ENCODE measurements at places on chromosomes 4 and X.

- no peak for DNase-seq
Measured at GRCh38 chr4:169307576-169307975, 36.8 kb upstream of the SH3RF1 start.

GRCh38 chrX:39449352-39449751 lies 648.1 kb downstream of the MID1IP1 start:
- DNase-seq, result no peak

GRCh38 chrX:10884246-10884645 lies 226.9 kb upstream of the HCCS start:
- no peak for DNase-seq

GRCh38 chr4:163726641-163727040 lies 232.2 kb downstream of the TMA16 start:
- DNase-seq, result no peak

- no peak for DNase-seq
Measured at GRCh38 chr4:6277139-6277802, 7.6 kb downstream of the WFS1 start.

DNA sequence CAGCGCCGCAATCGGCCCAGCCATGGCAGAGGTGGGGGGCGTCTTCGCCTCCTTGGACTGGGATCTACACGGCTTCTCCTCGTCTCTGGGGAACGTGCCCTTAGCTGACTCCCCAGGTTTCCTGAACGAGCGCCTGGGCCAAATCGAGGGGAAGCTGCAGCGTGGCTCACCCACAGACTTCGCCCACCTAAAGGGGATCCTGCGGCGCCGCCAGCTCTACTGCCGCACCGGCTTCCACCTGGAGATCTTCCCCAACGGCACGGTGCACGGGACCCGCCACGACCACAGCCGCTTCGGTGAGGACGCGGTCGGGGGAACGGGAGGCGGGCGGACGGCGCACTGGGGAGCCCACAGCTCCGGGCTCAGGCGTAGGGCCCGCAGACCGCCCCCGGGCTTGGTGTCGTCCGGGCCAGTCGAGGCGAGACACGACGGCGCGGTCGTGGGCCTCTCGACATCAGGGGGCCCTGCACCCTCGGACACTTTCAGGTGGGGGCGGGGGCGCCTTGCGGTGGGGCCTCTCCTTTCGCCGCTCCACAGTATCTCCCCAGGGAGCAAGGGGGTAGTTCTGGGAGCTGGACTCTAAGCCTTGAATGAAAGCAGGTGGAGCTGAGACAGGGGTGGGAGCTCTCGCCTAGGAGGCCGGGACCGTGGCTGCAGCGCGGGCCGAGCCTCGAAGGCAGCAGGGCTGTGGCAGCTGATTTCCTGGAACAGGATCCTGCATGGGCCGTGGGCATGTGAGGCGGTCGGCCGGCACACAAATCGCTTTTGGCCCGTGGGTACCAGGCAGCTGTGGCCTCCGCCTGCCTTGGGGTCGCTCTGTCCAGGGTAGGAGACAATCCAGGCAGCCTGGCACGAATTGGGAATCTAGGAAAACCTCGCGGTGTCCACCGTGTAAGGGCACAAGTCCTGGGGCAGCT lies 722 bp downstream of the FGF16 start:
- no peak for DNase-seq

GRCh38 chr4:61922766-61923165 lies 722.6 kb downstream of the ADGRL3 start:
- DNase-seq, result no peak

DNA sequence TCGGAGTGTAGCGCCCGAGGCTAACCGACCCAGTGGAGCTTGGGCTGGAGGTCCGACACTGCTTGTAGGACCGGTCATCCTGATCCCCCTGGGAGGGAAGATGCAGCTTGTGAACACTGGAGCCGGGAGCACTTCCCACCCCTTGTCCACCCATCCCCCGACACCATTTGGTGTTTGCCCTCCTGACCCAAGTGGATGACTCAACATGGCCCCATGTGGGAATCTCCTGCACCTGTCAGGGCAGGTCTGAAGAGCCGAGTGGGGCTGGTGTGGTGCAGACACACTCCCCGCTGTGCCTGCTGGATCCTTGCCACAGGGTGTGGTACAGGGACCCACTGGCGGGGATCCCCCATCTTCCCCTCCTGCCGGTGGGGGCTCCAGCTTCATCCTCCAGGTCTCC lies 90.0 kb upstream of the AFAP1 start:
- no peak for DNase-seq

DNA sequence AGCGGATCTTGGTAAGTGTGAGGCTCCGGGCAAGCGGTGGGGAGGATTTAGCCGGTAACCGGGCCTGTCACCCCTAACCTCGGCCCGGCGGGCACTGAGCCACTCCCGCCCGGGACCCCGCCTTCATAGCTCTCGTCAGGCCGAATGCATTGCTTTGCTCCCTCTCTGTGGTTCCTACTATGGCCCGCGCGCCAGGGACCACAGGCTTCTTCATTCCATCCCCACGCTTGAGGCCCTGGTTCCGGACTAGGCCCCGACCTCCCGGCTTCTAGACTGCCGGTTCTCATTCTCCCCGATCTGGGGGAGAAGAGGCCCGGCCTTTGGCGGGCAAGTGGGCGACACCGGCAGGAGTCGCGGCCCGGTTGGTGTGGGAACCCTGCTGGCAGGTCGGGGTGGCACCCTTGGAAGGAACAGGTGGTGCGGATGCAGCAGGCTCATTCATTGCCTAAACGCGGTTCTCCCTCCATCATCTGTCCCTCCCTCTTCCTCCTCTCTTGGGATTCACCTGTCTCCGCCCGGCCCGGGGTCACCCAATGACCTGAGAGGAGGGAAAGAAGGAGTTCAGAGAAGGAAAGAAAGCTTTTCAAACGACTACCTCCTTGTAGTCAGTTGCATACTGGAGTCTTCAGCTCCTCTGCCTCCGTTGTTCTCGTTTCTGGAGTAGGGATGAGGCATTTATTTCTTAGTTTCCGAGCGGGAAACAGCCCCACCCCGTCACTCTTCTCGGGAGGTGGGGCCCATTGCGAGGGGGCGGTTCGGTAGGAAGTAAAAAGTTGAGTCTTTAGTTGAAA lies at the start of gene NDUFC1:
NDUFC1 (minus strand) TSS at position 657 of the 791 bp plus-strand sequence. CDS start 6,679 bp downstream, outside the sequence.
- DNase-seq, result no peak

DNA sequence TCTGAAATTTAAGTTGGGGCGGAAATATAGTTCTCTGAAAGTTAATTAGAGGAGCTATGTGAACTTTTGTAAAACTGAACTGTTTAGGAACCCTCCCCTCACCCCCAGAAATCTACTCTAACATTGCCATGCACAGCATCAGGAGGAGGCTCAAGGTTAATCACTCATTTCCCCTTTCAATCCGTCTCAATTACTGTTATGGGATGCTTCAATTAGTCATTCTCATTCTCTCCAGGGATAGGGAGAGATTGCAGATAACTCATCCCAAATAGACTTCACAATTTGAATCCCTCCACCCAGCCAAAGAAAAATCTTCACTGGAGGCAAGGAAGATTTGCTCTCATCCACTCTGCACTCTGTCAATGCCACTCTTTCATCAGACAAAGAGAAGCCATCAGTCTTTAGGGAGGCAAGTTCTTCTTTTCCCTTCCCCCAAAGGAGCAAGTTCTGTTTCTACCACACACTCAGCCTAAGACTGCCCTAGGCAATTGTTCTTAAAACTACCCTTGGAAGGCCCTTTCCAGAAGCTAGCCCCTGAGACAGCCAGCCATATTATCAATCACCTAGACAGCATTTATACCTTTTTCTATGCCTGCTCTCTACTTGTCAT lies 140.4 kb downstream of the SLC10A7 start:
- DNase-seq, result no peak

GRCh38 chr4:150251752-150252190 lies 173.5 kb downstream of the DCLK2 start:
- no peak for DNase-seq

GRCh38 chr4:76426272-76426671 lies 5.3 kb upstream of the CCDC158 start:
- no peak for DNase-seq

DNA sequence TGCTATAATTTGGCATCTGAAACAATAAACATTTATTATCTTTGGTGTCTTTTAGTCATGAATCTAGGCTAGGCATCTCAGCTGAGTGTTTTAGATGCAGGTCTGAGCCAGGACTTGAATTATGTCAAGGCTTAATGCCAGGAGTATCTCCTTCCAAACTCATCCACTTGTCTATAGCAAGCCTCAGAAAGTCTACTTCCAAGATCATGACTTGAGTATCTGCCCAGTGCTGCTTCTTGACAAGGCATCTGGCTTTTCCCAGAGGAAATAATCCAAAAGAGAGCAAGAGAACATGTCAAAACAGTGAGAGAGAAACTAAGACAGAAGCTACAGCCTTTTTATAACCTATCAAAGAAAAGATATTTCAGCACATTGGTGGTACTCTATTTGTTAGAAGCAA lies 1052.1 kb upstream of the PCDH10 start:
- DNase-seq, result no peak

- DNase-seq, result no peak
Measured at GRCh38 chr4:45795135-45795534, 328.7 kb downstream of the GABRG1 start.

DNA sequence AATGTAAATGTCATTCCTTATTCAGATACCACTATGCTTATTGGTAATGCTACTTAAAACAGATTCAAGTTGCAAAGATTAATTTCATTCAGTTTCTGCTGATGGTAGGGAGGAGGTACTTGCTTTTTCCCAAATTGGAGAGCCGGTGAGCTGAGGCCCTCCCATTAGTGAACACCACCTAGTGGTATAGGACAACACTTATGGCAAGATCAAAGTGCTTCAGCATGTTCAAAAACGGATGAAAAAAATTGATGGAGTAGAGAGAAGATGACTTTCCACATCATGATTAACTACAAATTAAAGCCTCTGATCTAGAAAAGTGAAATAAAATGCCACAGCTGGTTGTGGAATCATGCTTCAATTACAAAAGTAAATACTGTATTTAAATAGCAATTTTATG lies 112.9 kb downstream of the MBNL3 start:
- DNase-seq, result no peak

- DNase-seq, result no peak
Measured at GRCh38 chr4:72463724-72464123, 105.3 kb downstream of the ADAMTS3 start.

DNA sequence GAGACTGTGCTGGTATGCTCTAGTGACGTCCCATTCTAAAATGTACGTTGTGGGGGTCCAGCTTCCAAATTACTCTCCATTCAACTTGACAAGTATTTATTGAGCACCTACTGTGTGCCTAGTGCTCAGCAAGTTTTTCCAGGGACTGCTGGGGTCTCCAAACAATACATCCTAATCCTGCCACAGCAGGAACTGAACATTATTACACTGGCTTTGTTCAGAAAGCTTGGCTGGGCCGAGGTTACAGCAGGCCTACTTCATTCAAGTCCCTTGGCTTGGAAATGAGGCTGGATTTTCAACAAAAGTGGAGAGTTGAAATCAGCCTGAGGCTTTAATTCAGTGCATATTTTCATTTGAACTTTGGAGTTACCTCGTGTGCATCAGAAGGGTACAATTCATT lies 78.0 kb downstream of the GUCY2F start:
- DNase-seq, result no peak

DNA sequence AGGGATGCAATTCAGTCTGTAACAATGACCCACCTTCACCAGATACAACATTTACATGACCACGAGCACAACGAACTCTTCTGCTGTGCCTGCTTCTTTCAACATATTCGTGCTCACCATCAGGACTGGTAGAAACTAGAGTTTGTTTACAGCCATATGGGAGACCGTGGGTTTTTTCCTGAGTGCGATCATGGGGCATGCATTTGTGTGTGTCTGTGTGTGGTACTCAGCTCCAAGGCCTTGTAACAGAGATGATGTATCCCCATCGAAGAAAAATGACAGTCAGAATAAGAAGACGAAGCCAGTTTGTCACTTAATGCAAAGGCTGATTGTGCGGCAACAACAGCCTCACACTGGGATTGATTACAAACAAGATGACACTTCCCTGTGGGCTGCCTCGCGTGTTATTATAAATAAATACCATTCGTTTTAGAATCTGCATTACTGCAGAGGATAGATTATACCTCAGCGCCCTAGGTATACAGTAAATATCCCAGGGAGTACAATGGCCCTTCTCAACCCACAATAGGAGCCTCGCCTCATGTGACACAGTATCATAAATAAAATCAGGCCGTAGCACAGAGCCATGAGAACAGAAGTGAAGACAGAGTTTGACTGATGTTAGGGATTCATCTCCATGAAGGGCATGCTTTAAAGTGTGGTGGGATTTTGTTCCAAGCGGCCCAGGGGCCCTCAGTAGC lies 97.3 kb upstream of the NOCT start:
- DNase-seq, result no peak

- DNase-seq, result no peak
Measured at GRCh38 chr4:104868533-104868932, 278.1 kb upstream of the TET2 start.

DNA sequence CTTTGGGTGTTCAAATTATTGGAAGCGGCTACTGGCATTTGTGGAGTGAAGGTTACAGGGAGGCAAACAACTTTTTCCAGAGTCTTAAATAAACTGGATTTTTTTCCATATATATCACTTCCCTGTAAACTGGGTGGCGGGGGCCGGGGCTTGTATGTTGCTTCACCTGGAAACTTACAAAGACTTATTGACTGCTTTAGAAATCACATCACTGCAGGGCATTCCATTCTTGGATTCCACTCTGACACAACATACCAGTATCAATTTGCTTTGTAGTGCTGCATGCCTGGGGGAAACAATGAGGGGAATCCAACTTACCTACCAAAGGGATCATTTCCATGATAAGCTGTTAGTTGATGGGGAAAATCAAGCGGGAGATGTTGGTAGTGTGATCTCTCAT lies 21.7 kb upstream of the FAM156A start:
- no peak for DNase-seq

GRCh38 chr4:8770518-8771257 lies 101.0 kb downstream of the HMX1 start:
- no peak for DNase-seq

GRCh38 chr4:97645071-97645821 lies 498.0 kb downstream of the STPG2 start:
- no peak for DNase-seq
